DMS79 (cell line): ENCODE measurements at places on chromosomes 7 and 10.

DNA sequence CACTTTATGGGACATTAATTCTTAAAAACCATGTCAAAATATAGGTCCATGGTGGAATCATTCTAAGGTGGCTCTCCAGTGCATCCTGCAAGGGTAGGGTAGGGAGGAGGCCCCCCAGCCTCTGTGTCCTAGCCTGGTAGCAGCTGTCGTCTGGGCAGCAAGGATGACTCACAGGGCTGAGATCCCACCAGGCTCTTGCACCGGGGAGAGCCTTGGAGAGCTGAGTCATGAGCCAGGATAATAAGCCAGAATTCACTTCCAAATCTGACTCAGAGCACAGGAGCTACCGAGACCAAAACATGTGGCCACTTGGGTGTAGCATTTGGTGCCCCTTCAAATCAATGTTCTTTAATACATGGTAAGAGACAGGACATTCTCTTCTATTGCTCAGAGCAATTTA, 298.5 kb downstream of the NEBL start:
- DNase-seq: no peak

DNA sequence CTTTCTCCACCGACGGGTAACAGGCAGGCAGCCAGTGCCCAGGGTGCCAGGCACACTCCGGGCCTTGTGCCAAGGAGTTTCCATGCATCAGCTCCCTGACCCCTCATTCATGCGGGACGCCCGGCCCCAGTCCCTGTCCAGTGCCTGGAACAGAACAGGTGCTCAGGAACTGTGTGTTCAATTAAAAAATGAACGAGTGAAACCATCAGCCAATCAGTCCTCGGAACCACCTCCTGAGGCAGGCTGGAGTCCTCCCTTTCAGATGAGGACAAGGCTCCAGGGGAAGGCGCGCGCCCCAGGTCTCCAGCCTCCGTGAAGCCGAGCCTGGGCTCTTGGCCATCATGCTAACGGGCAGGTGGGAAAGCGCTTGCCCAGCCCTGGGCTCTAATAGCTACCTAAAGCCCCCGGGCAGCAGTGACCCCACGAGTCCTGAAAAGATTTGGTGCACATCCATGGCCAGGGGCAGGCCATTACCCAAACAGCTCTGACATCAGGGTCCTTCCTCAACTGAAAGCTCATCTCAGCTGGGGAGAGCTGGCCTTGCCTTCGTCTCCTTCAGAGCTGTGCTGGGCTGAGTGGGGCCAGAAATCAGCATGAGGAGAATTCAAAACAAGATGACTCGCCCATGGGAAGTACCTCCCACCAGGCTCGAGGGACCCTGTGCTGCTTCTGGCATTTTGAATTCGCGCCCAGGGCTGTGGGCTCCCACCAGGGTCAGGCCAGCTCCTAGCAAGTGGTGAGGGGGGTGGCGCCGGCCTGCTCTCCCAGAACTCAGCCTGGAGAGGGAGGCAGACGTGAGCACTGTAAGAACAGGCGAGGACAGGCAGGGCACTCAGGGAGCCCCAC, 200.5 kb downstream of the MAD1L1 start:
- DNase-seq: peak; percentile 35

GRCh38 chr10:121990015-121990677, 1.2 kb downstream of the TACC2 start:
- no peak for DNase-seq

DNA sequence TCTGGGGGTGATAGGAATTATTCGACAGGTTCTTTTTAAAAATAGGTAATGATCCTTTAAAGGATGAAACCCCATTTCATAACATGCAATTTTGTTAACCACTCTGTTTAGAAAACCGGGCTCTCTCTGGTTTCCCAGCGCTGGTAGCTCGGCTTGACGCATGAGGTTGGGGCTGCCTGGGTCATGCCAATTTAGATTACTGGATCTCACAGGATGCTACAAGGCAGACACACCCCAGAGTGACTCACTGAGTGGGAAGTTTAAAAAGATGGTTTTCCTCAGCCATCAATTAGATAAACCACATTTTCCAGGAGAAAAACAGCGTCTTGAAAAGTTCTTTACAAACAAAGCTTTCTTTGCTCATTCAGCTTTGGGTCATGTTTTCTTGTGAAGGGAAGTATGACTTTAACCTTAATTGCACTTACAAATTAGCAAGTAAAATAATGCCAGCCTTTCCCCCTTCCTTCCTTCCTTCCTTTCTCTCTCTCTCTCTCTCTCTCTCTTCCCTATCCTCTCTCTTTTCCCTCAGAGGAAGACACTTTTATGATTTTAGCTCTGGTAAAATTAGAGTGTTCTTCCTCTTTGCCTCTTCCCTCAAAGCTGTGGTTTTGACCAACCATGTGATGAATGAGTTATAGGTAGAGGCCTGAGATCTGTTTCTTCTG, 99.8 kb downstream of the EPDR1 start:
- no peak for DNase-seq

GRCh38 chr7:47482013-47482875, 99.7 kb downstream of the TNS3 start:
- DNase-seq: no peak

- no peak for DNase-seq
Measured at GRCh38 chr10:132282667-132283603, 24.8 kb downstream of the STK32C start.

GRCh38 chr7:24477398-24478136, 95.7 kb upstream of the PALS2 start:
- DNase-seq: no peak

GRCh38 chr10:50636618-50637579, 13.1 kb upstream of the SGMS1 start:
- no peak for DNase-seq

- no peak for DNase-seq
Measured at GRCh38 chr7:159017741-159018140, 126.9 kb downstream of the VIPR2 start.

DNA sequence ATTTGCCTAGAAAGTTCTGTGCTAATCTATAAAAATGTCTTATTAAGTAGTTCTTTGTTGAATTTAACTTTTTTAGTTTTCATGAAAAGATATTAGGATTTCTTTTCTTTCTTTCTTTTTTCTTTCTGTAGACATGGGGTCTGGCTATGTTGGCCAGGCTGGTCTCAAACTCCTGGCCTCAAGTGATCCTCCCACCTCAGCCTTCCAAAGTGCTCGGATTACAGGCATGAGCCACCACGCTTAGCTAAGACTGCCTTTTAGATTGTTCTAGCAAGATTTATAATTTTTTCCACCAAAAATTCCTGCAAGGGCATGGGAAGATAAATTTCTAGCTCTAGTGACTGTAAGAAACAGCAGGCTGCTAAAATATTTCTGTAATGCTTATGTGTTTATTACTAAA, 140.5 kb downstream of the WDR37 start:
- DNase-seq: no peak

- DNase-seq: no peak
Measured at GRCh38 chr10:68499544-68499943, 27.8 kb upstream of the DNA2 start.

GRCh38 chr7:143013893-143014292, 13.0 kb downstream of the OR9A2 start:
- DNase-seq: no peak

DNA sequence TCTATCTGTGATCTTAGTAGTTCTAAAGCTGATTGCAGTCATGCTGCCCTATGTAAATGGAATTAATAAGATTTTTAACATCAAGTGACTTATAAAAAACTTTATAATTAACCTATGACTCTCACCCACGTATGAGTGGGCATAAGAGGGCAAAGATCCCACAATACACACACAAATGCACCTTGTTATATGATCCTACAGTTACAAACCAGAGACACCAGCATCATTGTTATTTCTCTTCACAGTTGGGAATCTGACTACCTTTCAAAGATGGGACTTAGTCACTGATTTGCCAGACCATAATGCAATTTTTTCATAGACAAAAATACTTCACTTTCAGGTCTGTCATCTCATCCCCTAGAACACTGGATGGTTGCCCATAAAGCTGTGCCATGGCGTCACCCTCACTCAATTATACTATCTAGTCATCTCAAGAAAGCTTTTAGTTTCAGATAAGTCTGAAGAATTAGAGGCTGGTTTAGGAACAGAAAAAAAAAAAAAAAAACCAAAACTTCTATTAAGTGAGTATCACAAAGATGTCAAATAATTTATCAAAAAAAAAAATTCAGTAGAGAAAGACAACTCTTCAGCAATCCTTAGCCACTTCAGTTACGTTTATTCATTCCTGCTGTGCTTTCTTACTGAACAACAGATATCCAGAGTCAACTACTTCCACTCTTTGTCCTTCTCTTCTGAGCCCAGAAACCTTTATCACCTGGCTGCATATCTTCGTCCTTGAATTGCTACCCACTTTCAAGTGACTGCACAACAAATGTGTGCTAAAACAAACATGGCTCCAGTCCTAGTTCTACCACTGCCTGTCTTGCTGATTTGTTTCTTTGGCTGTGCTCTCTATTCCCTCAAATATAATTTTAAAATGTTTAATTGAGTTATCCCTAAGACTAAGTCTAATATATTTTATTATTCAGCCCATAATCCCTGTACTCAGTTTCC, 175.0 kb upstream of the CHRM2 start:
- no peak for DNase-seq

- peak; percentile 2 for DNase-seq
Measured at GRCh38 chr10:34507217-34507616, 307.9 kb downstream of the PARD3 start.

GRCh38 chr7:47253650-47254080, 328.2 kb downstream of the TNS3 start:
- DNase-seq: no peak

- no peak for DNase-seq
Measured at GRCh38 chr10:70509757-70510147, 31.2 kb downstream of the PALD1 start.

DNA sequence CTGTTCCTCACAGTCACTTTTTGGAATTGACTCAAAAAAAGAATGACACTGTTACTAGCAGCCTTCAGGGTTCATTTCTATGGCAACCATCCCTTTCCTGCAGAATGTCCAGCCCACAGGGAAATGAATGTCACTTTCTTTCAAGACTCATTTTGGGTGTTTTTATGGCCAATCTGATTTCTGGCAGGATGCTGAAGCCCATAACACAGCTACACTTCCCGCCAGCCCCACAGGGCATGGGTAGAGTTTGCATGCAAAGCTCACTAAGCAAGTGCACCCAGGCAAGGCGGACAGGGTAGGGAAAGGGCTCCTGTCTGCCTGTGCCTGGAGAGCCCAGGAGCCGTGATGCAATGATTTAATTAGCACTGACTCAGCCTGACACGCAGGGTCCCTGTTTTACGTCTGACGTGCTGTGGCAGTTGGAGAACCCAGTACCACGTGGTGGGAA, 26.1 kb upstream of the GPAM start:
- no peak for DNase-seq

DNA sequence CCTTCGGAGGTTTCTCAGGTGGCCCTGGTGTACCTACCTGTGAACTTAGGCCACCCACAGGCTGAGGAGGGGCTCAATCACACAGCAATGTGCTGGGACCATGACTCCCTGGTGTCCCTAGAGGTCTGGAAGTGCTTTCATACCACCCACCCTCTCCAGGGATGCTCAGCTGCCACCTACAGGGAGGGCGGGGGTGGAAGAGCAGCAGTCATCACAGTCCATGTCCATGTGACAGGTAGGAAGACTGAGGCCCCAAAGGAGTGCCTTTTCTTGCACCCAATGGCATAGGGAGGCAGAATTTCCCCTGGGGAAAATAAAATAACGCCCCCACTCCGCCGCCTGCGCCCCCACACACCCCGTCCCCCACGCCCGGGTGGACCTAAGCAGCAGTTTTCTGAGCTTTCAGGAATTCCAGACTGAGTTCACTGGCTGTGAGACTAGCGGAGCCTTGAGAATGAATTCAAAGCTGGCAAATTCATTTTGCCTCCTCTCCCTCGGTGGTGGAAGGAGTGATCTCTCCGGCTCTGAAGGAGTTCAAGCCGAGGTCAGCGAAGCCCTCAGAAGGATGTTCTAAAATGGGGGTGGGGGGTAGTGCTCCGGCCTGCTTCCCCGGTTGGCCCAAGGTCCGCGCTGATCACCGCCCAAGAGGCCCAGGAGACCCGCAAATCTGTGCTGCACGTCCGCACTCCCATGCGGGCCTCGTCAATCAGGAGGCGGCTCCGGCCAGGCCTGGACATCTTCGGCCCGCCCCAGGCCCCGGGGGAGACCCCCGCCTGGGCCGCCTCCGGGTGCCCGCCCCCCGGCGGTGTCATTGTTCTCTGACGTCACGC, 2.1 kb upstream of the ZMIZ1 start:
- DNase-seq: no peak

GRCh38 chr10:71516890-71517289, 120.2 kb downstream of the CDH23 start:
- no peak for DNase-seq

GRCh38 chr10:88103576-88103975, 240.2 kb downstream of the PTEN start:
- no peak for DNase-seq

- no peak for DNase-seq
Measured at GRCh38 chr10:122121059-122121458, 132.1 kb downstream of the TACC2 start.

DNA sequence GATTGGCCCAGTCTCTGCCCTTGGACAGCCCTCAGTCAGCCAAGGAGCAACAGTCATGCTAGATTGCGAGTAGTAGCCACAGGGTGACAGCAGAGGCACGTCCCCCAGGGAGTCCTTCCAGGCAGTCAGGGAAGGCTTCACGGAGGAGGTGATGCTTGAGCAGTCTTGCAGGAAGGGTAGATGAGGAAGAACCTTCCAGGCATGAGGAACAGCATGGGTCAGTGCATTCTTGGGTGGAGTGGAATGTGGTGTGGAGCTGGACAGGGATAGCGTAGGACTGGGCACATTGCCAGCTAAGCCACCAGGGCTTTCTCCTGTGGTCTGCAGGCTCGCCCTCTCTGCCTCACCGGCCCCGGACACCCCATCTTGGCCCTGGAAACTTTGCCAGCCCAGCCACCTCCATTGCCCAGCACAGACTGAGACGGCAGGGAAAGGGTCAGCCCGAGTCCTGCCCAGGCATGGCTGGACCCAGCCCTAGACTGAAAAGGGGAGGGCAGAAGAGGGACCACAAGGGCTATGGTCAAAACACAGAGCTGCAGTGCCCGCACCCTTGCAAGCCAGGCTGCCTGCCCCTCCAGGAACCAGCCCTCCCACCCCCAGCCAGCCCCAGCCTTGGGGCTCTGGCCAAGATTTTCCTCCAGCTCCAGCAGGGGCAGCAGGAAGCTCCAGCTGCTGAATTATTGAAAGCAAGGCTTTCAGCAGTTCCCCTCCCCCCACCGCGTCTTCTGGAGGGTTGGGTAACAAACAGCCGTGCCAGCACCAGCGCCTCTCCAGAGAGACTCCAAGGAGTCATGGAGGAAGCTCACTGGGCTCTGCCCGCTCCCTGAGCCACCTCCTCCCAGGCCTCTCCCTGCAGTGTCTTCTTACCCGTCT, 18.7 kb downstream of the SRRM3 start:
- DNase-seq: no peak

GRCh38 chr10:88540351-88540750, 42.8 kb downstream of the RNLS start:
- DNase-seq: no peak

DNA sequence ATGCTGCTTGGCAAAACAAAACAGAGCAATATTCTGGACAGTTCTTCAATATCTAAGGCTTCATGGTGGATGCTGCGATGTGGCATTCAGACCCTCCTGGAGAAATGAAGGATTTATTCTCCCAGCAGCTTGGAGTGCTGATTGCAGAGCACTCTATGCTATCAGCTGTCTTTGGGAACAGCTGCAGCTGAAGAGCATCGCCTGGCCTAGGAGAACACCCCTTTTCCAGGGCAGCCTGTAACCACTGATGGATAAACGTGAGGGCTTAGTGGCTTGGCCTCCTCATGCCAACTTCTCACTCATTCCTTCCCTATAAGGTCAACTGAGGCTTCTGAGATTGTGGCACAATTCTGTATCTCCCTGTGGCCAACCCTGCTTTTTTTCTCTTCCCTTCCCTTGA, 638.1 kb upstream of the CNTNAP2 start:
- no peak for DNase-seq

- no peak for DNase-seq
Measured at GRCh38 chr10:96260014-96260413, 11.4 kb downstream of the BLNK start.
